ENCODE measurements at places on chromosomes 13 and 19.

DNA sequence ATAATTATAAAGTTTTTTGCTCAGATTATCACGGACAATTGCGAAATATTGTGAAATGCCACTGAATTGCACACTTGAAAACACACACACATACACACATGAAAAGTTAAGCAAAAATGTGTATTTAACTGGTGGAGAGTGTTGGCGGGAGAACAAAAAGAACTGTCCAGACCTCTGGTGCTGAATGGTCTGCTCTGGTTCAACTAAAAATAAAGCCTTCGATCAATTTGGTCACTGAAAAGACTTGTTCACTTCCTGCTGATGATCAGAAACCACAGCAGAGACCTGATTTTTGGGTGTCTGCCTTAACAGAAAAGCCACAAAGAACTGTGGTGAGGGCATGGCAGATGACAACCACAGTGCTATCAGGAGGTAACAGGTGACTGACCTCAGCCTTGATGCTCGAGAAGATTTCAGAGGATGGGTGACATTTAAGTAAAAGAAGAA lies 4.0 kb upstream of the IGFL1 start:
- no peak for DNase-seq

DNA sequence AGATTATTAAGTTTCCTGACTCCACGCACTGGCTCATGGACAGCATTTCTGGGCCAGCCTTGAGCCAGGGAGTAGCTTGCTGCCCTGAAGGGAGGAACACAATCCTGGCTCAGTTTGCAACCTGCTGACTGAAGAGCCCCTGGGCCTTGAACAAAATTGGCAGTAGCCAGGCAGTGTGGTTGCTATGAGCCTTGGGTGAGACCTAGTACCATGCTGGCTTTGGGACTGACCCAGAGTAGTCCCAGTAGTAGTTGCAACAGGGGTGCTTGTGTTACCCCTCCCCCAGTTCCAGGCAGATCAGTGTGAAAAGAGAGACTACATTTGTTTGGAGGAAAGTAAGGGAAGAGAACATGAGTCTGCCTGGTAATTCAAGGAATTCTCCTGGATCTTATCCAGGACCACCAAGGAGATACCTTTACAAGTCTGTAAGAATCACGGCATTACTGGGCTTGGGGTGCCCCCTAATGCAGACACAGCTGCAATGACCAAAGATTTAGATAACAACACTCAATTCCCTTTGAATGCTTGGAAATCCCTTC lies 22.0 kb downstream of the ITGBL1 start:
- DNase-seq = no peak

DNA sequence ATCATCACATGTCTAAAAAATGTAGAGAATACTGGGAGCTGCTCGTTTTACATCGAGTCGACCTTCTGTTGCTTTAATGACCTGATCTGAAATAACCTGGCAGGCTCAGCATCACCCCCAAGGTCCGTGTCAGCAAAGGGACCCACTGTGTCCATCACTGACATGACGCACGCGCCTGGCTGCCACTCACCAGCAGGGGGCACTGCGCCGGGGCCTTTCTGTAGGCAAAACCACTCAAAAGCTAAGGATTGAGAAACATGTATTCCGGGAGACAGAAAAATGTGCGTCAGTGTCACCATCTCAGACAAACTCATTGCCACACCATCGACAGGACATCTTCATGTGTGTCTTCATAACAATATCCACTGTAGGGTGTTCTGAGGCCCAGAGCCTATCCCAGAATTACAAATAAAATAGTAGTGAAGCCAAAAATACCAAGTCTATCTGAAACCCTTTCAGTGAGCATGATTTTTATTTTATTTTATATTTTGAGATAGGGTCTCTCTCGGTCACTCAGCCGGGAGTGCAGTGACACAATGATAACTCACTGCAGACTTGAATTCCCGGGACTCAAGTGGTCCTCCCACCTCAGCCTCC lies 130.3 kb upstream of the LSM14A start:
- DNase-seq = peak; percentile 47

DNA sequence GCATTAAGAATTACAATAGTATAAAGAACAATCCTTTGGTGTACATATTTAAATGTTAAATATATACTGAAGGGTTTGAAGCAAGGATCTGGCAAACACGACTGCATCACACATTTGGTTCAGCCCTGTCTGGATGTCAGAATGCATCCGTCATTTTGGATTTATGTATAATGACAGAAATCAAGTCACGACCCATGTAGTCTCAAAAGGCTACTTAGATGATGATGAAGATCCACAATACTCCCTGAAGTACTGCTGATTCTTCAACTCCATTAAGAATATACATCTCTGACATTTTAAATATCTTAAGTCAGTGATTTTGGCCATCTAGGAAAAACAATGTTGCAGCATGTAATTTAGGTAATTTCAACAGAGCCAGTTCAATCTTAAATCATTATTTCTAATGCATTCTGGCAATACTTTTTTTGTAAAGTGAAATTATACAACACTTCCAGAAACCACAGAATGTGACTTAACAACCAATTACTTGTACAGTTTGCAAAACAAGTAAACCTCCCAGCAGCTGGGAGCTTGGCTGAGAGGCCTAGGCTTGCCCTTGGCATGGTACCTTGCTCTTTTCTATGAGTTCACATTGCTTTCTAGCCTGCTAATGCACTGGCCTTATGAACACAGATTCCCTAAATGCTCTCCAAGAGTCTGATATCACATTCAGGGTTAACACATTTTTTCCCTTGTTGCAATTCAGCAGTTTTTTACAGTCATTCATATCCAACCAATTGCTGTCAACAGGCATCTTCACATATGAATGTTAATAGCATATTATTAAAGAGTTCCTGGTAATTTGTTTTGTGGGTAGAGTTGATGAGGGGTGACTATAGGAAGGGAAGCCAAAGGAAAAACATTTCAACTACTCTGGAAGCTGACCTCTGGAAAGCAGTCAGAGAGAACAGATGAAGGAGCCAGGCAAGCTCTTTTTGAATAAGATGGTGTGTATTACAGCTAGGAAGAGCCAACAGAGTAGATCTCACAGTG lies 175.2 kb downstream of the ENOX1 start:
- no peak for DNase-seq

- no peak for DNase-seq
Observed at GRCh38 chr13:20359335-20359734, 127.2 kb upstream of the GJB6 start.

DNA sequence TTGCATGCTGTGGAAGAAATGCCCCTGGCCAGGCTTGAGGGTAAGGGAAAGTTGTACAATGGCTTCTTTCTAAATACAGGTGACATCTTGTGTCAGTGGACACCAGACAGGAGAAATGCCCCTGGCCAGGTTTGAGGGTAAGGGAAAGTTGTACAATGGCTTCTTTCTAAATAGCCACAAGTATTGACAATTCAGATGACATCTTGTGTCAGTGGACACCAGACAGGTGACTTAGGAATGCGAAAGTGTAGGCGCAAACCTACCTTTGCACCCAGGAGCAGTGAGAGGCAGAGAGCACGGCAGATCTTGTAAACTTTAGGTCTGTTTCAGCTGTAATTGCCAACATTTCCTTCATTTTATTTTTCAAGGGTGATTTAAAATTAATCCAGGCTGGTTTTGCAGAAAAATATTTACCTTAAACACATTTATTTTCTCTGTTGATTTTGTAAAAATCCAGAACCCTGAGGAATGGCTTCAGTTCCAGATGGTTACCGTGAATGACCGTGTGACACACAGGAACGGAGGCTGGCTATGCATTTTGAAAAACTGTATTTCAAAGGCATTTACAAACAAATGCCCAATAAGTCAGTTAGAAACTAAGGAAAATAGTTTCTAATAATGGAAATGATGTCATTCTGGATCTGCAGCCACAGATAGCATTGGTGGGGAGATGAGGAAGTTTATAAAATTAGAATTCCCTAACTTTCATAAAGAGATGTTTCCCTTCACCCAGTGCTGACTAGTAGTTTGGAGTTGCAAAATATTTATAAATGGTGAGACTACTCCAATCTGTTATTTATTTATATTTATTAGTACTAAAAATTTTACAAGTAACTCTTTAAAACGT lies 34.9 kb downstream of the TNFSF13B start:
- DNase-seq = no peak

GRCh38 chr13:39875111-39875987 lies 219.9 kb downstream of the COG6 start:
- no peak for DNase-seq

DNA sequence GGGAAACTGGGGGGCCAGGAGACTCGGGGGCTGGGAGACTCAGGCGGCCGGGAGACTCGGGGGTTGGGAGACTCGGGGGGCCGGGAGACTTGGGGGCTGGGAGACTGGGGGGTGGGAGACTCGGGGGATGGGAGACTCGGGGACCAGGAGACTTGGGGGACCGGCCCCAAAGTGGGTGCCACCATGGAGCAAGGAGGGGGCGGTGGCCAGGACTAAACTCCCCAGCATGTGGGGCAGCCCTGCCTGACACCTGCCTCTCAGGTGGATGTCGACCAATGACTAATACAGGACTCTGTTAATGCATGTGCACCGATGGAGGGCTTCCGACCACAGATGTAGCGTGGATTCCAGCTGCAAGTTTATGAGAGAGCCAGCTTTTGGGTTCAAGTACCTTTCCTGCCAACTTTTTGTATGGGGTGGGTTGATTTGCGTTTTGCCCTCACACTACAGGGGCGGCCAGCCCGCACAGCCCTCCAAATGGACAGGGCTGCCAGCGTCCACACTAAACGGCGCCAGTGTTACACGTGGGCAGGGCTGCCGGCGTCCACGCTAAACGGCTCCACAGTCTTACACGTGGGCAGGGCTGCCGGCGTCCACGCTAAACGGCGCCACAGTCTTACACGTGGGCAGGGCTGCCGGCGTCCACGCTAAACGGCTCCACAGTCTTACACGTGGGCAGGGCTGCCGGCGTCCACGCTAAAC lies 62.2 kb downstream of the RASA3 start:
- DNase-seq = no peak

DNA sequence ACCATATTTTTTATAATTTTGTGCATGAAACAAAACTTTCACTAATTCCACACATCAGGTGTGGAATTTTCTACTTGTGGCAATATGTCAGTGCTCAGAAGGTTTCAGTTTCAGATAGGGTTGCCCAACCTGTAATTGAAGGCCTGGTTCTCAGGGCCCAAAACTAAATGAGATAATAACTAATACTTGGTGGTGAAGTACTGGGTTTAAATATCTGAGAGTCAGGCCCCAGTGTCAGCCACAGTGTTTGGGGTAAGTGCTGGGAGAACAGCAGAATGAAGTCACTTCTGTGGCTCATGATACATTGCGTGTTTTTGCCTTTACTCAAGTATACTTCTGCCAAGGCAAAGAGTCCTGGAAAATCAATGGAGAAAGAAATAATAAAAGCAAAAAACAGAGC lies 5.6 kb downstream of the SAFB start:
- DNase-seq = no peak

GRCh38 chr13:41383386-41383785 lies 72.3 kb downstream of the NAA16 start:
- no peak for DNase-seq

GRCh38 chr13:38648912-38649311 lies 38.0 kb upstream of the FREM2 start:
- no peak for DNase-seq
